Lower leg skin (tissue), 4 donors: ENCODE measurements at places on chromosomes 11 and 22. TPM values are rescaled to one million over a fixed set of nuclear protein-coding genes. Genes with fewer than 3 reads are reported as not detected.

DNA sequence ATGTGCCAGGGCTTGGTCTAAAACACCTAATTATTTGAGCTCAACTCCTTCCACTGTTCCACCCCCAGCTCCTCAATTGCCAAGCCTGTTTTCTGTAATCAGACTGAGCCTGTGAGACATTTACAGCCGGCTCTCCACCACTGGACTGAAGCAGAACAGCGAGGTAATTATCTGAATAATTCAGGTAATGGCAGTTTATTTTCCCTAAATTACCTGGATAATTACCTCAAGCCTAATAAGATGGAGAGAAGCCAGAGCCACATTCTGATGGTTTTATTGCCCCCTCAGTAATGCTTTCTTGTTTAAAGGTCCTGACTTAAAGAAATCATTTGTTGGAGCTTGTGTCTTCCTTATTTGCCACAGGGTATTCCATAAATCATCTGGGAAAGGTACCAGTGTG is 64.2 kb downstream of the FZD4 start:
- DNase-seq, result no peak

DNA sequence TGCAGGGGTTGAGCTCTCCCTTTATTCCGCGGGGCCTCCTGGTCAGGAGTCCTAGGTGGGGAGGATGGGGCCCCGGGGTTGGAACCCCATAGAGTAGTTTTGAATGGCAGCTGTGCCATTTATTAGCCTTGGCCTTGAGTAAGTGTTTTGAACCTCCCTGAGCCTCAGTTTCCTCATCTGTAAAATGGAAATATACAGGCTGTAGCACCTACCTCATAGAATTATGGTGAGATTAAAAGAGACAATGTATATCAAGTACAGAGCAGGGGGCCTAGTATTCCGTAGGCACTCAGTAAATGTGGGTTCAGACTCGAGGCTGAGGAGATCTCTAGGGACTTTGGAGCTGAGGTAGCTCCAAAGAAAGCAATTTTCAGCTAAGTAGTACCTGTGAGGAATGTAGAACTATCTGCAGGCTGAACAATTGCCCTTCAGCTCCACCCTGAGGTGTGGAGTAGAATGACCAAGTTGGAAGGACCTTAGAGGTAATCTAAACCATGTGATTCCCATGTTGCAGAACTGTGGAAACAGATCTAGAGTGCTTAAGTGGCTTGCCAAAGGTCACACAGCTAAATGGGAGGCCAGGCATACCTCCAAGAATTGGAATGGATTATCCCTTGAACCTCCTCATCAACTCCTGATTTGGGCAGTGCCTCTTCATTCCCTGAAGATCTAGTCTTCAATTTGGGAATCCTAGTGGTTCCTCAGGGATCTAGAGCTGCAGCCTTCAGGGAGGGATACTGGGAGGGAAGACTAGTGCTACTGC is 682 bp downstream of the PGAP2 start:
- no peak for DNase-seq

- DNase-seq, result no peak
Measured at GRCh38 chr11:2107521-2107920, 31.7 kb downstream of the IGF2 start.

GRCh38 chr11:124678416-124678815 is 4.7 kb downstream of the SPA17 start:
- no peak for DNase-seq

The DCUN1D5 gene
- total RNA-seq, result 31.8 TPM

The ABCC8 gene
- not detected for total RNA-seq
